Fibroblast of the aortic adventitia (primary cell): ENCODE measurements at places on chromosomes 6 and 20.

GRCh38 chr6:118764766-118765165 is 113.4 kb upstream of the CEP85L start:
- DNase-seq, result no peak

- no peak for DNase-seq
Measured at GRCh38 chr6:3347247-3347646, 88.5 kb downstream of the PSMG4 start.

DNA sequence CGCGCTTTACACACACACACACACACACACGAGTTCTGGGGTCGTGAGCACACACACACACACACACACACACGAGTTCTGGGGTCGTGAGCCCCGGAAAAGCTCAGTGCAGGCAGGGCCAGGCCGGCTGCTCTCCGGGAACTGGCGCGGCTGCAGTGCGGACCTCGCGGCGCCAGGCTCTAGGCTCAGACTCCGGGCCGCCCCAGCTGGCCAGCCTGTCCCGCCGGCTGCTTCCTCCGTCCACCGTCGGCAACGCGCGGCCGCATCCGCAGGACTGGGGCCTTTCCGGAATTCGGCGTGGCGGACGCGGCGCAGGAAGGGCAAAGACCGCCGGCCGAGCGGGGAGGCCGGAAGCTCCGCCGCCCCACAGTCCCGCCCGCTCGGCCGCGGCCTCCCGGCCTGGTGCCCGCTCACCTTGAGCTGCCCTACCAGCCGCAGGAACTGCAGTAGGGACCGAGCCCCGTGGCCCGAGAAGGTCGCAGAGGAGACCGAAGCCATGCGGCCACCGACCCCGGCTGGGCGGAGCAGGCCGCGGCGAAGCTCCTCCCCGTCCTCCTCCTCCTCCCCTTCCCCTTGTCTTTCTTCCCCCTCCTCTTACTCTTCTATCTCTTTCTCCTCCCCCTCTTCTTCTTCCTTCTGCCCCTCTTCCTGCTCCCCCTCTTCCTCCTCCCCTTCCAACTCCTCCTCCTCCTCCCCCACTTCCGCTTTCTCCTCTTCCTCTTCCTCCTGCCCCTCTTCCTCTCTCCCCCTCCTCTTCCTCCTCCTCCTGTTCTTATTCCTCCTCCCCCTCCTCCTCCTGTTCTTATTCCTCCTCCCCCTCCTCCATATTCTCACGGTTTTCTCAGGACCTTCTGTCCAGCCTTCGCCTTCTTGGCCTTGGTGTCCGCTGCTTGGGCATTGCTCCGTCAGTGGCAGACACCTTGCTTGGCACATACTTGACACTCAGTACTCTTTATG is at the start of gene HDDC2:
Gene HDDC2 (minus strand): TSS at position 533 of the 957 bp plus-strand sequence. CDS start 35 bp downstream, at position 498.
- DNase-seq, result peak; percentile 61

DNA sequence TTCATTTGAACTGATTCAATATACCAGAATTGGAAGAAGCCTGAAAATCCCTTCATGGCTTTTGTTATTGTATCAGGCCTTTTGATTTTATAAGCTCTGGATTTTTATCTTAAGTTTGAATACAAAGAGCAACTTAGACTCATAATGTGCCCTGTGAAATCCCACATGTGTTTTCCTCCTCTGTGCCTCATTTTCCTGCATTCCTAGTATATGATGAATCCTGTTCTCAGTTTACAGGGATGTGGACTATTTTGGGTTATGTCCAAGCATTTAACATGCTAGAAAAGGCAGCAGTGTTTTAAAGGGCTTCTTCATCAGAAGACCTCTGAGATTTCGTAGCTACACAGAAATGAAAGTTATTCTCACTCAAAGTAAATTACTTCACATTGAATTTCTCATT is 455.0 kb downstream of the RFPL4B start:
- peak; percentile 92 for DNase-seq

- peak; percentile 96 for DNase-seq
Measured at GRCh38 chr6:3592371-3592941, 135.6 kb upstream of the SLC22A23 start.

DNA sequence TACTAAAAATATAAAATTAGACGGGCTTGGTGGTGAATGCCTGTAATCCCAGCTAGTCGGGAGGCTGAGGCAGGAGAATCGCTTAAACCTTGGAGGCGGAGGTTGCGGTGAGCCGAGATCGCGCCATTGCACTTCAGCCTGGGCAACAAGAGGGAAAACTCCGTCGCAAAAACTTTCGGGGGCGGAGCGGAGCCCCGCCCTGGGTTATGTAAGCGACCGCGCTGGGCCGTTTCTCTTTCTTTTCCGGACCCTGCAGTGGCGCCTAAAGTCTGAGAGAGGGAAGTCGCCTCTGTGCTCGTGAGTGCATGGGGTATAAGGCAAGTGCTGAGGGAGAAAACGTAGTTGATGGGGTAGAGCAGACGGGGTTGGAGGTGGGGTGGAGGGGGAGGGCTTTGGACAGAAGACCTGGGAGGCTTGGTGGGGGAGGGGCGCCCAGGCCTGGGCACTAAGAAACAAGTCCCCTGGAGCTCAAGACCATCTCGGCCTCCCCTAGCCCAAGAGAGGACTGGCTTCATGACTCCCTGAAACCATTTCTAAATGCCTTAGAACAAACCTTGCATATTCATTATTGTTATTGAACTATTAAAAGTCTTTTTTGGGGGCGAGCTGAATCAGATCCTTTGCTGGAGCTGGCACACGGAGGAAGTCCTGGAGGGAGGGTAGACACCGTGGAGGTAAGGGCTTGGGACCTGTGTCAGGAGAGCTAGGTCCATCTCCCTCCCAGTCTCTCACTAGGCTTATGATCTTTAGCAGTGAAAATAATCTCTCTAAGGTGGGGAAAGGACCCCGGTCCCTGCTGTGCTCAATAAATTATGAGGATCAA is 2.7 kb upstream of the MICA start:
- DNase-seq, result peak; percentile 71
